NCI-H146 (cell line): ENCODE measurements at places on chromosomes 5 and 9.

DNA sequence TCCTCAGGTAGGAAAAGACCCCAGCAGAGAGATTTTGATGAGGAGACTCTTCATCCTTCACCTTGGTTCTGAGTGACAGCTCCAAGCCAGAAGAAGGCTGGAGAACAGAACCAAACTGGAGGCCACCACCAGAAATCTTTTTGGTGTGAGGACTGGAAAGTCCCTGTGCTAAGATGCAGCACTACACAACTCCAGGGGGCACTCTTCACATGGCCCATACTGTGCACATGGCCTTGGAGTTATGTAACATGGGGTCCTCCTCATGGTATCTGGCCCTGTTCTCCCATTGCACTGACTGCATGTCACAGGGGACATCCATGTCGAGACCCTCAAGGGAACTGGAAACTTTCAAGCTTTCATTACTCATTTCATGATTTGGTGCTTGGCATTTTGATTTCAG lies 17.3 kb upstream of the STX17 start:
- no peak for DNase-seq

GRCh38 chr5:140635291-140636257 lies 2.6 kb upstream of the CD14 start:
- DNase-seq: no peak

GRCh38 chr9:131255676-131256197 lies 20.6 kb downstream of the FAM78A start:
- no peak for DNase-seq

- no peak for DNase-seq
Observed at GRCh38 chr9:127384901-127385300, 12.1 kb upstream of the SLC2A8 start.

DNA sequence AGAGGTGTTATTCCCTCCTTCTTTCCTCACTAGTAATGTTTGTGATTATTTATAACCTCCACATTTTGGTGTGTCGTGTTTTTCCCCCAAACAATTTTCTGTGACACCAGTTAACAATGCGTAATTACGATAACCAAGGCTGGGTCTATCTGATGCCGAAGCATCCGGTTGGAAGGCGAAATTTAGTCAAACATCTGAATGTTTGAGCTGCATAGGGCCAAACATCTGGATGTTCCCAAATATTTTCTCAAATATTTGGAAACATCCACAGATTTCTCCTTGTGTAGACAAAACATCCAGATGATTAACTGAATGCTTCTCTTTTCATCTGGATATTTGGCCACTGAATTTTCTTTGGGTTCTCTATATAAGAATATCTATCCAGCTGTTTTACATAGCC lies 371.7 kb downstream of the NFIB start:
- no peak for DNase-seq

DNA sequence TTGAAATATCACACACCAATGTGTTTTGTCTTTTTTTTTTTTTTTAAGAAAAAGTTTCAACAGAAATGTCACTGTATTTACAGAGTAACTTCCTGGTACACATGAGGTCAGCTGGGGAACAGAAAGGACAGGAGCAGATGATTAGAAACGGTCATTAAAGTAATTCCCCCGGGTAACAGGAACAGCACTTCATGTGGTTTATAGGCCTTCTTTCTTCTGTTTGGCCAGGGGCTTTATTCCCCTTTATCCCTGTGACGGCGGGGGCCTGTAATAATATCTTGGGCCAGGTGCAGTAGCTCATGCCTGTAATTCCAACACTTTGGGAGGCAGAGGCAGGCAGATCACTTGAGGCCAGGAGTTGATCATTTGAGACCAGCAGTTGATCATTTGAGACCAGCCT lies 30.5 kb upstream of the MSH3 start:
- peak; percentile 73 for DNase-seq

GRCh38 chr5:53368966-53369605 lies 111.3 kb upstream of the FST start:
- no peak for DNase-seq
